Naive thymus-derived CD8-positive, alpha-beta T cell (primary cell): ENCODE measurements at places on chromosomes 16 and 17. TPM values are rescaled to one million over a fixed set of nuclear protein-coding genes. Genes with fewer than 3 reads are reported as not detected.

The LGALS9B gene
- total RNA-seq, result not detected

The LITAFD gene
- total RNA-seq, result not detected

The NTN1 gene
- total RNA-seq, result 0.05 TPM

DNA sequence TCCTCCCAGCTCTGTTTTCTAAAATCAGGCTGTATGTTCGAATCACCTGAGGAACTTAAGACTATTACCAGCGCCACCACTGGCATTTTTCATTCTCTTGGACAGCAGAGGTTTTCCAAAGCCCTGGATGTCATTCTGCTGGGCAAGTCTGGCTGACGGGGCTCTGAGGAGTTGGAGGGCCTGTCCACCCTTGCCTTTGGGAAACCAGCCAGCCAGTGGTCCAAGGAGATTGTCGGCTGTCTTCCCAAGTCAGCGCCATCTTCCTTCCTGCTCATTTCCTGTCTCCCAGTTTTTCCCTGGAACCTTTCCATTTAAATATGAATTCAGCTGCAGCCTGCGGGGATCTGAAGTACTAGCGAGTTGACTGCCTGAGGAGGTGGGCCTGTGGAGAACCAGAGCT is 258.3 kb downstream of the PRKCA start:
- no peak for DNase-seq

- DNase-seq, result peak; percentile 78
Observed at GRCh38 chr17:35460354-35460851, 11.8 kb upstream of the SLFN13 start.

DNA sequence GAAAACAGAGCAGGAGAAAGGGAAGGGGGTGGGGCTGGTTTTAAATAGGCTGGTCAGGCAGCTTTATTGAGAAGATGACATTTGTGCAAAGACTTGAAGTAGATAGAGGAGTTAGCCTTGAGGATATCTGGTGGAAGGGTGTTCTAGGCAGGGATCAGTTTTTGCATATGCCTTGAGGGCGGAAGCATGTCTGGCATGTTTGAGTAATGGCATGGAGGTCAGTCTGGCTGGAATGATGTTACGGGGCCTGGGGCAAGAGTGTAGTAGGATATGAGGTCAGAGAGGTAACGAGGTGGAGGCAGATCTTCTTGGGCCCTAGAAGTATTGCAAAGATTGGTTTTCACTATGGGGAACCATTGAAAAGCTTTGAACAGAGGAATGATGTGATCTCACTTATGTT is 4.8 kb downstream of the RABEP1 start:
- no peak for DNase-seq

GRCh38 chr17:36089888-36090836 is at the start of gene CCL3:
Gene CCL3 (minus strand): TSS chr17:36090143. CDS start chr17:36090058, 85 bp downstream.
- DNase-seq, result no peak

DNA sequence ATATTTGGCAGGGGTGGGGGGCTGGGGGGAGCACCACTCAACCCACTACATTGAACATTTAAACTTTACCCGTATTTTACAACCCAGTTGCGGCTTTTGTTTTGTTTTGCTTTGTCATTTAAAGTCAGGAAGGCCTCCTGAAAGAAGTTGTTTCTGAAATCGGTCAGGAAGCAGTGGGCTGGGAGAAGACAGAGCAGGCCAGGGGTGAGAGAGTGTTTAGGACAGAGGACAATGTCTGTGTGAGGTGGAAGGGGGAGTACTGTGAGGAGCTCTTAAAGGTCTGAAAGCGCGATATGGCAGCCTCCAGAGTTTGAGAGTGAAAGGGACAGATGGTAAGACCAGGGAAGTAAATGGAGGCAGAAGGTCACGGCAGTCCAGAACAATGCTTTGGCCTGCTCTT is 6.1 kb upstream of the WFIKKN2 start:
- no peak for DNase-seq

- DNase-seq, result no peak
Observed at GRCh38 chr17:78974635-78975591, 4.8 kb downstream of the LGALS3BP start.

GRCh38 chr16:2092256-2092620 is 43.5 kb downstream of the PKD1 start:
- no peak for DNase-seq

- DNase-seq, result no peak
Observed at GRCh38 chr17:75808905-75809621, 24.5 kb downstream of the UNK start.
